AG09319 (cell line): ENCODE measurements at places on chromosomes 3 and 15.

- DNase-seq = no peak
These were observed 57.7 kb upstream of the RASGRP1 start for GRCh38 chr15:38622304-38622703.

- DNase-seq = no peak
These were observed 785.1 kb downstream of the EDEM1 start for GRCh38 chr3:5972586-5972985.

GRCh38 chr3:122000936-122001605, 21.0 kb downstream of the ILDR1 start:
- no peak for DNase-seq

DNA sequence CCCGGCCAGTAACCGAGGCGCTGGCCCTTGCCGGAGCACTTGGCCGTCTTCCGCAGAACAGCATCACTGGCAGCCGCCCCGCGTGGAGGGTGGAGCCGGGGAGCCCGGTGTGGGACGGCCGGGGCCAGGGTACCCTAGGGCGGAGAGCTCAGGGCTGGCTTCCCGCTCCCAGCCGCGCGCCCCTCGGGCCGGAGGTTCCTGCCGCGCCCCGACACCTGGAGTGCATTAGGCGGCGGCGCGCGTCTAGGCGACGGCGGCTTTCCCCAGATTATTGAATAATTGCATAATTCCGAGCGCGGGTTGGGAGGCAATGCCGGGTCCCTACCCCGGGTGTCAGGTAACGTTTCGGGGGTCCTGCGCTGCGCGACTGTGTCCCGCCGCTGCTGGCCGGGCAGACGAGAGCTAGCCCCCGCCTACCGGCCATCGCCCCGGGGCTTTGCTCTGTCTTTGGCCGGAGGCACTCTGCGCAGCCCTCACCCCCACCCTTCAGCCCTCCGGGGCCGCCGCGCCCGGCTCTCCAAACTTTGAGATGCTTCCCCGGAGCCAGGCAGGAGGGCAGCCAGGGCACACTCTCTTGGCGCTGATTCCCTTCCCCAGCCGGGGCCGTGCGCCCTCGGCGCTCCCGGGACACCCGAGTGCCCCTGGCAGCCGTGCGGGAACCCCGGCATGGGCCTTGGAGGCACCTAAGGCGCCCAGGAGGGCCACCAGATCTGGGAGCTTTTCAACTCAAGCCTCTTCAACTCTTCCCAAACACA, 749 bp downstream of the ITGA11 start:
- DNase-seq = no peak

- no peak for DNase-seq
These were observed 46.5 kb upstream of the SACM1L start for GRCh38 chr3:45642731-45643152.

DNA sequence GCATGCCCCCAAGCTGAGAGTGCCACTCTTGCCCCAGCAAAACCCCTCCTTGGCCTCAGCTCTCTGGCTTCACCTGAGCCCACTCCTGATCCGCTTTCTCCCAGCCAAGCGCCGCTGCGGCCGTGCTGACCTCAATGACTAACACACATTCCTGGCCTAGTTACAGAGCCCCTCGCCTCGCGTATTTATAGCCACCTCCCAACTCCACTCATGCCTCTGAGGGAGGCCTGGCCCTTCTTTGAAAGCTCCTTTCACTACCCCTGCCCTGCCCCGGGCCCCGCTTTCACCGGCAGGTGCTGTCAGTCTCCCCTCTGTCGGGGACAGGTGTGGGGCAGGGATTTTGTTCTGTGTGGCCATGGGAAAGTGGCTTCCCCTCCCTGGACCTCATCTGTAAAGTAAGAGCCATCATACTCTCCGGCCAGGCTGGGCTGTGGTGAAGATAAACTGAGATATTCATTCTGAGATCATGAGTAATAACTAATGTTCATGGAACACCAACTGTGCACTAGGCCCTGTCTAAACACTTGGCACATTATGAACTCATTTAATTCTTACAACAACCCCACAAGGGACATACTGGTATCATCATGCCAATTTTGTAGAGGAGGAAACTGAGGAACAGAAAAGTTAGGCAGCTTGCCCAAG, 13.2 kb upstream of the ATP2B2 start:
- no peak for DNase-seq

DNA sequence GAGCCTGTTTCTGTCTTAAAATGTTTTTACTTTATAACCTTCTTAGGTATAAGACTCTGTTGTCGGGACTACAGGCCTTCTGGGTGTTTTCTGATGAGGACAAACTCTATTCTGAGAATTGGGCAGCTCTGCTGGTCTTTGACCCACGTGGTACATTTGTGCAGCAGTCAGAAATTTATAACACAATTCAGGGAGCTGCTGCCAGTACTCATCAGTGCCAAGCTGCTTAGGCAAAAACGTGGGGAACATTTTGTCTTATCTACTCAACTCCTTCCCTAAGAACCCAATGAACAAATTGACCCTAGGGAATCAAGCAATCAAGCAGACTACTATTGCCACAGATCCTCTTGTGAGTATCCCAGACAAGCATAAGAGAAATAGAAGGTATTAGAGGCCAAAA, 180.7 kb upstream of the PDZRN3 start:
- DNase-seq = no peak

GRCh38 chr3:190042558-190042957, 78.1 kb downstream of the P3H2 start:
- no peak for DNase-seq

DNA sequence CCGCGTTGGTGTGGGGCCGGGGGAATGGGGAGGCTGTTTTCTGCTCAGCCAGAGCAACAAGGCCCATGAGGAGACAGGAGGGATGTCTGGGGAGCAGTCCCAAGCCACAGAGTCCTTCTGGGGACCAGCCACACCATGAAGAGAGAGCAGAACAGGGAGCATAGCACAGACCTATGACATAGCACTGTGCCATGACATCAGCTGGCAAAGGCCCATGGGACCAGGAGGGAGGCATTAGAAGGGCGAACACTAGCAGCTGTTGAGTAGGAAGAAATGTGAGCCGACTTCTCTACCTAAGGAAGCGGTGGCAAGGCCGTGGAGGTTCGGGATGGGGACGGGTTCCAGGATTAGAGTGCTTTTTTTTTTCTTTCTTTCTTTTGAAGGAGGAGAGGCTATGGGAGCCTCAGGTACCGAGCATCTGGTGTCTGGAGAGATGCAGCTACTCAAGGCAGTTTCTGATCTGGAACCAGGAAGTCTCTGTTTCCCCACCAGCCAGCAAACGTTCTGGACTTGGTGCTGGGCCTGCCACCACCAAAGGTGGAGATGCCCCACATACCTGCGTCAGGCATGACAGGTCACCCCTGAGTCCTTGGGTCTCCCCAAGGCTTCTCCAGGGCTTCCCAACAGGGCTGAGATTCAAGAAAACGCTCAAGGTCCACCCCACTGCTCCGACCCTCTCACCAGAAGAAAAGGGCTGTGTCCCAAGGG, 77.3 kb upstream of the CGNL1 start:
- DNase-seq = no peak

GRCh38 chr3:150059241-150059640, 88.5 kb upstream of the PFN2 start:
- DNase-seq = no peak

DNA sequence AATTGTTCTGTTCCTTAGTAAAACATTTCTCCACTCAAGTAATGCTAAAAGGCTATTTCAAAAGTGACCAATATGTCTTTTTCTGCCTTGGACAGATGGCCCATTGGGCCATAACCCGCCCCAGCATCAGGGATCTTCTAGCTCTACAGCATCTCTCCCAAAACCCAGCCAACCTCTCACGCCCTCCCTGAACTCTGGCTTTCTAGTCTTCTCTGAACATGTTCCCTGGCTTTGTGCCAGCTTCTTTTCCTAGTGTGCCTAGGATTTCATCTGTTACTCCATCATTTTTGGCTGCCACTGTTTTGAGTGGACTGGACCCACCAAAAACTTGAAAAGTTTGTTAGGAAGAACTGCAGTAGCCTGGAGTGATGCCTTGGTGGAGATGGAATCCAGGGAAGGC, 30.7 kb downstream of the TRPM1 start:
- DNase-seq = no peak

GRCh38 chr3:45462522-45463265, 74.3 kb downstream of the LARS2 start:
- no peak for DNase-seq

GRCh38 chr3:188574885-188575284, 420.9 kb downstream of the LPP start:
- no peak for DNase-seq

GRCh38 chr15:70063980-70064379, 33.7 kb downstream of the TLE3 start:
- no peak for DNase-seq

GRCh38 chr15:94236608-94237007, 5.2 kb downstream of the MCTP2 start:
- no peak for DNase-seq

DNA sequence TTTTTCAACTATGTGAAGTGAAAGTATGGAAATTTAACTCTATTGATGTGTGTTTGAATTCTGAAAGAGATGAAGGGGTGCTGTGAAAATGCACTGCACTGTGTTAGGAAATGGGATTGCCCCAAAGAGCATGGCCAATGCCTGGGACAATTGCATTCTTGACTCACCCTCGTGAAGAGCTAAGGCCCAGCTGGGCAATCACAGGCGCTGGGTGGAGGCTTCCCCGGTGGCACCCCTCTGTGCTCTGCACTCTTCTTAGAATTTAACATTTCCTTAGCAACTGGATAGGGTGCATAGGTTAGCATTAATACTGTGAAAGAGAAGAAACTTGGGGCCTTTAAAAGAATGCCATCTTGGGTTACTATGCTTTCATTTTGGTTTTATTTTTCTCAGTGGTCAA, 179.9 kb upstream of the GOLIM4 start:
- no peak for DNase-seq

DNA sequence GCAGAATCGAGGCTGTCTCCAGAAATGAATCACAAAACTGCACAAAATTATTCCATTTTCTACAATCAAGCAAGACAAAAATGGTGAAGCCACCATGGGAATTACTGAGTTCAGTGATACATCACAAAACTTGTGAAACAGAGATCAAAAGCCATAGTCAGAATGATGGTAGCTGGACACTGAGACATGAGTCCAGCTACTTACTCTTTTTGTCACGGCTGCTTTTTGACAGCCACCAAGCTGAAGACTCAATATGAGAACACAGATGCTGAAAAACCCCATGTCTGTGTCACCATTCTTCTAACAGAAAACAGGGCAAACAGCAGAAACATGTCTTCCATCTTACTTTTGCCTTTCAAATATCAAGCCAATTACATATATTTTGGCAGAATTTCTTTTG, 237.6 kb downstream of the LPP start:
- no peak for DNase-seq

DNA sequence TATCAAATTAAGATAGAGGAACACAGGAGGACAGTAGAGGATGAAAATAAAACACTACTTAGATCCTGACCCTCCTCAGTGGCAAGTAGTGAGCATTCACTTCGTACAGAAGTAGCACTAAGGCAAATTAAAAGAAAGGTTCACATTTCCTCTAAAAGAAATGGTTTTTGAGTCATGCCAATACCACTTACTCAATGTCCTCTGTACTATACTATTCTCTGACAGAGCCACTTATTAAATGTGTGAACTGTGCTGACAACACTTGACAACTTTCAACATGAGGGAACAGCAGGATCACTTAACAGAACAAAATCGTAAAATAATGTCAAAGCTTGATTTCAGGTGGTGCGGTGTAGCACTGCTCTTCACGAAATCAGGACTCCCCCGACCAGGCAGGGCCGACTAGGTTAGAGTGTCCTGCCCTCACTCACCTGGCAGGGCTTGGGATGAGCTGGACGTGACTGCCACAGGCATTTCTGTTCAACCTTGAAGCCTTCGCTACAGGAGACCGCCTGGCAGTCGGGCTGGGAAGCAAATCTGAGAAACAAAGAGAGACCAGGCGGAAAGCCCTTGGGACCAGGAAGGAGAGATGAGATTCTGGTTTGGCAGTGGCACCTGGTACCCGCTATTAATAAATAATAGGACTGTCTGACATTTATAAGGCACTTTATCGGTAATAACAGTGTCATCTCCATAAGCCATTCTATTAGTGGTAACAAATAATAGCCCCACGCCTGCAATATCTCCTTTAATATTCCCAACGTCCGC, 611 bp upstream of the SLC27A2 start:
- DNase-seq = no peak

GRCh38 chr3:128266453-128266852, 113.2 kb downstream of the EEFSEC start:
- no peak for DNase-seq

- DNase-seq = no peak
These were observed 72.0 kb downstream of the KCNH8 start for GRCh38 chr3:19220311-19220710.
